Effector CD4-positive, alpha-beta T cell (primary cell): ENCODE measurements at places on chromosomes 13 and 19.

- no peak for DNase-seq
Measured at GRCh38 chr19:33982706-33983105, 186.0 kb downstream of the KCTD15 start.

DNA sequence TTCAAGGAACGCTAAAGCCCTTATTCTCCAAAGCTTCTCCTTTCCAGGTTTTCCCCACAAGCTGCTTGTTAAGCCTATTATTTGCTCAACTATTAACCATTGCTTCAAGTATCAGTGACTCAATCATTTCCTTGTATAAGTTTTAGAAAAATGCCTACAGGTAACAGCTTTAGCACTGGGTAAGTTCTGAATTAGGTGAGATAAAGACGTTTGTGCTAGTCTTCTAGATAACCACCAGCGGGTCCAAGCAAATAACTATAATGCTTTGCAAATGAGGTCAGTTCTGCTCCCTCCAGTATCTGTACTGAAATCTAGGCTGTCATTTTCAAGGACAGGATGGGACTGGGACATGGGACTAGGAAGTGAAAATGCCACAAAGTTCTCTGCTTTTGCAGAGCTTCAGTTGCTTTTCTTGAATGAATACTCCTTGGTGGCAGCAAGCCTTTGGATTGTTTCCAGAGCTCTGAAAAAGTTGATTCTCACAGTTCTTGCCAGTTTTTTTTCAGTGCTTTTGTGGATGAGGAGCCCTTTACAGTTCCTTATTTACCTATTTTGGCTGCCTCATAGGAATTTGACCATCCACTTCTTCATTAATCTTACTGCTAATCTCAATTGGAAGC lies 1487.7 kb downstream of the EFNB2 start:
- DNase-seq = no peak

- no peak for DNase-seq
Measured at GRCh38 chr19:45446295-45446694, 21.5 kb upstream of the FOSB start.

DNA sequence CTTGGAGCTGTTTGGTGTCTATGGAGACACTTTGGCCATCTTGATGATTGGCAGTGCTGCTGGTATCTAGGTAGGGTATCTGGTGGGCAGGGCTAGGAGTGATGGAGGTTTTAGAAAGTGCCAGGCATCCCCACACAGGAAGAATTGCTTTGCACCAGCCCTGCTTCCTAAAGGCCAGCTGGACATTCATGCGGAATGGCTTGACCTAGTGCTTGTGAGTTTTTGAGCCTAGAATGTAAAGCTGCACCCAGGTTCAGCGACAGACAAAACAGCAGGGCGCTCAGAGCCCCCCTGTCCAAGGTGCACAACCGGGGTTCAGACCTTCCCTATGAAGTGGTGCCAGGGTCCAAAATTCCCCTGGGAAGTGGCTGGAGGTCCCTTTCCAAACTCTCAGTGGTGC lies 93.1 kb downstream of the ING1 start:
- DNase-seq = no peak
